Naive thymus-derived CD8-positive, alpha-beta T cell (primary cell): ENCODE measurements at places on chromosomes 4 and X.

DNA sequence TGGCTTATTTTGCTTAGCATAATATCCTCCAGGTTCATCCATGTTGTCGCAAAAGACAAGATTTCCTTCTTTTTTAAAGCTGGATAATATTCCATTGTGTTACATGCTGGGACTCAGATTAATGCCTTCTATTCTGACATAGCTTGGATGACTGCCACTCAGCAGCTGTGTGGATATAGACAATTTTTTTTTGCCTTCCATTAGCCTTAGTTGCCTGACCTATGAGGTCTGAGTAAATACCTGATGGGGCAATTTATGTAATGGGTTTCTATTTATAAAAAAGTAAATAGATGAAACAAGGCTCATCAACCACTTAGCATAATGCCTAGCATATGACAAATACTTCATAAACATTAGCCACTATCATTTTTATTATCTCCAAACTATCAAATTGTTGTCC lies 515.4 kb downstream of the ZNF674 start:
- no peak for DNase-seq

DNA sequence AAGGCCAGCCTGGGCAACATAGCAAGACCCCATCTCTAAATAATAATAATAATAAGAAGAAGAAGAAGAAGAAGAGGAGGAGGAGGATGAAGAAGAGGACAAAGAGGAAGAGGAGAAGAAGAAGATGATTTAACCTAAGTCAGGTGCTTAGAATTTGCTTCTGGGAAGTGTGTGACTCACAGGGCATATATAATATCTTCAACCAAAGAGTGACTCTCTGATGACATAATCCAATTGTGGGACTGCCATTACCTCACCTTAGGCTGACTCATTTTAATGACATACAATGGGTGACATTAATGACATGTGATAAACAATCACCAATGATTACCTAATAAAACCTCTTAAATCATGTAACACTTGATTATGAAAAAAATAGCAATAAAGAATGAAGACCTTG lies 32.7 kb upstream of the MBTPS2 start:
- no peak for DNase-seq

DNA sequence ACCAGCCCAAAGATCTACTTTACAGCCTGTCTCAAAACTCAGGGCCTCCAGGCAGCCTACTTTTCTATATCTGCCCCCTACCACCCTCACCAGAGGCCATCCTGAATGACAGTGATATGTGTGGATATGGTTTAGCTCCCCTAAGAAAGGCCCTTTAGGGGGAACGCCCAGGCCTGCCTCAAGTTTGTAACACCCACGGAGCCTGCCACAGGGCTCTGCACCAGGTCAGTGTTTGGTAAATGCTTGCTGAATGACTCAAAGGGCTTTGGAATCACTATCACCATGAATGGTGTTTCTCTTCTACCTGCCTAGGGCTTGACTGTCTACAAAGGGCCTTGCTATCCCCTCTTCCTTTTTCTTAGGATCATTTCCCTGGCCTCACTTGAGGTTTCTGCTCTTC lies 11.3 kb upstream of the LONRF3 start:
- no peak for DNase-seq

DNA sequence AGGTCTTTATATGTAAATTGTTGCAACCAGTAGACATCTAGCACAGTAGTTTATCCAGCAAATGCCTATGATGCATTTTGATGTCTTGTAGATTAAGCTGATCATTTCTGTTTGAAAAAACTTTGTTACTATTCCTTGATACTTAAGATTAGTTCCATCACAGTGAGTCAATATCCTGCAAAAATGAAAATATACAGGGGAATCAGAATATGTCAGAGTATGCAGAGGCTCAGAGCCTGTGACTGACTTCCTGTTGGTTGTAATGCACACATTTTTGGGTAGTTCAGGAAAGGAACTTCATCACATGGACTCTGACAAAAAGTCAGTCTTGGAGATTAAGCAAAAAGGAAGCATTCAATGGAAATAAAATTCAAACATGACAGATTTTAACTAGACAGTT lies 815.5 kb downstream of the FAT4 start:
- DNase-seq: no peak

DNA sequence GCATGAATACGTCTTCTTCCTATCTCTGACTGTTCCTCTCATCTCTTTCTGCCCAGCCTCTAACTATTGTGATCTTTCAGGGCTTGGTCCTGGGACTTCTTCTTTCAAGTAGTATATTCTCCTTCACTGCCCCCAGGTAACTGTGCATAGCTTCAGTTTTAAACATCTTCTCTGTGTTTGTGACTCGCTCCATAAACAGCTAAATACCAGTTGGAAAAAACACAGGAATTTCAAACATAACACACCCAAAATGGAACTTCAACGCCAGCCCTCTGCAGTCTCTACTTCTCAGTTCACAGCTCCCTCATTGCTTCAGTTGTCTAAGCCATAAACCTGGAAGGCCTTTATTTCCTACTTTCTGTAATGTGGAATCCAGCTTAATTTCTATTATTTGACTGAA lies 16.6 kb downstream of the TRIML2 start:
- no peak for DNase-seq
